ENCODE measurements at places on chromosomes 12 and 14. TPM values are rescaled to one million over a fixed set of nuclear protein-coding genes. Genes with fewer than 3 reads are reported as not detected.

Gene FGD4
- total RNA-seq, result 0.64 TPM

DNA sequence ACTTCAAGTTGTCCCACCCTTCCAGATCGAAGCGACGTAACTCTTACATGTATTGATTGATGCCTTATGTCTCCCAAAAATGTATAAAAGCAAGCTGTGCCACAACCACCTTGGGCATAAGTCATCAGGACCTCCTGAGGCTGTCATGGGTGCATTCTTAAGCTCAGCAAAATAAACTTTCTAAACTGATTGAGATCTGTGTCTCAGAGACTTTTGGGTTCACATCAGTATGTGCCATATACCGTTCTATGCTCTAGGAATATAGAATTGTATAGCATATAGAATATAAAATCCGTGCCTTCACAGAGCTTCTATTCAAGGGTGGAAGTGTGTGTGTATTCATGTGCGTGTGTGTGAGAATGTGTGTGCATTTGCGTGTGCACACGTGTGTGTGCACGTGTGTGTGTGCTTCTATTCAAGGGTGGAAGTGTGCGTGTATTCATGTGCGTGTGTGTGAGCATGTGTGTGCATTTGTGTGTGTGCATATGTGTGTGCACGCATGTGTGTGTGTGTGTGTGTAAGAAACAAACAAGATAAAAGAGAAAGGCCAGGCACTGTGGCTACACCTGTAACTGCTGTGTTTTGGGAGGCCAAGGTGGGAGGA, 11.5 kb upstream of the STX2 start:
- H3K4me3 ChIP-seq, result no peak overlapping the region
- H3K4me1 ChIP-seq, result no peaks in the 10 kb centered on the region
- H3K36me3 ChIP-seq, result no peaks in the 10 kb centered on the region
- H3K27me3 ChIP-seq, result no peaks in the 10 kb centered on the region
- H3K27ac ChIP-seq, result no peak overlapping the region

DNA sequence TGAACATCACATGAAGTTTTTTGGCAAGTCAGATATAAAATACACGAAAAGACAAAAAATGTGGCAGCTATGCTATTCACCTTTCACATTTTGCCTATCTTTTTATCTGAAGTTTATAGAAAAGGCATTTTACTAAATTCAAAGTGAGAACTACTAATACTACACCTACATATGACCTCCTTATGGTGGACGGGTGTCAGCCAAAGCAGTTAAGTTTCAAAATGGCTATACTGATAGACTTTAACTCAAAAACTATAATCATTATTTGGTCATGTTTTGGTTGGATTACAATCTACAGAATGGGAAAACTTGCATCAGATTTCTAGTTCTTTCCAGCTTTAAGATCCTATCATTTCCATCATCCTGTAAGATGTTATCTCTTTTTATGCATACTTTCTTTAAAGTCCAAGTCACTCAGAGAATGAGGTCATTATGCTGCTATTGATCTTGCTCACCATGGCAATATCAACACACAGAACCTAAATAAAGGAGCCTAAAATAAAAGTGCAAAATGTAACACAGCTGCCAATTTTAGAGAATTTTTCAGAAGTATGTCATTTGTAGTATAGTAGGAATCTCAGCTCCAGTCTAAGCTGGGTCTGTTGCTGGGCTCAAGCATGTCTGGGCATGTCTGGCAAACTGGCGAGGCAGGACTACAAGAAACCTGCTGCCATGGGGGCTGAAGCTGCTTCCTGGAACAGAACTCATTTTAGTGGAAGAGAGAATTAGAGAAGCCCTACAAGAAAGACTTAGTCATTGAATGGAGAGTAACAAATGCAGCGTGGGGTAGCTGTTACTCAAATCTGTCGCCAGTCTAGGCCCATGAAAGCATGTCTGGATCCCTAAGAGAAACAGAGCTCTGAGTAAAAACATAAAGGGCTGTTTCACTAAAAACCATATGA, 7.6 kb upstream of the AEBP2 start:
- H3K27ac ChIP-seq, result no peak overlapping the region
- no peaks in the 10 kb centered on the region for H3K27me3 ChIP-seq
- no peak overlapping the region for H3K4me3 ChIP-seq
- peaks cover 8% of the 10 kb centered on the region for H3K4me1 ChIP-seq

- DNase-seq, result no peak
- no peak overlapping the region for H3K27ac ChIP-seq
- H3K27me3 ChIP-seq, result no peaks in the 10 kb centered on the region
- no peak overlapping the region for H3K4me3 ChIP-seq
Measured at GRCh38 chr12:93533310-93533709, 39.2 kb upstream of the SOCS2 start.

DNA sequence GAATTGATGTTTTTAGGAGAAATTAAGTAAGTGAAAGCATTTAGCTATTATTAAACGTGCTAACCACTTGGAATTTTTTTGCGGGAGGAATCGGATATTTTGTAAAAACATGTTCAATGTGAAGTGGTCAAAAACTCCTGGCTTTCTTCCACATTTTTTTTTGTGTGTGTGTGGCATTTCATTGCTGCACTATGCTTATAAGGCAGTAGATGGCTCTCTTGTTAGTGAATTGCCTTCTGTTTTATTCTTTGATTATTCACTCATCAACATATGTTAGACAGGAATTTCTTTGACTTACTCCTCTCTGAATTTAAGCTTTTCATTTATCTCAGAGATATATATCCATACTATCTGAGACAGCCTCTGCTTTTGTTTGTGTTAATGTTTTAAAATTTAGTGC, 71.3 kb downstream of the DERA start:
- H3K27ac ChIP-seq, result no peak overlapping the region
- DNase-seq, result no peak
- H3K36me3 ChIP-seq, result no peaks in the 10 kb centered on the region

GRCh38 chr12:133130808-133131128, 341 bp downstream of the ZNF10 start:
- H3K4me1 ChIP-seq, result peaks cover 9% of the 10 kb centered on the region
- peak; percentile 71 for DNase-seq
- H3K36me3 ChIP-seq, result peaks cover 12% of the 10 kb centered on the region
